CD4-positive, alpha-beta T cell treated with Interleukin-4 for 1 hour (primary cell): ENCODE measurements at places on chromosomes 4 and X.

- no peak for DNase-seq
These were observed 24.7 kb upstream of the CT47A1 start for GRCh38 chrX:121010218-121010617.

DNA sequence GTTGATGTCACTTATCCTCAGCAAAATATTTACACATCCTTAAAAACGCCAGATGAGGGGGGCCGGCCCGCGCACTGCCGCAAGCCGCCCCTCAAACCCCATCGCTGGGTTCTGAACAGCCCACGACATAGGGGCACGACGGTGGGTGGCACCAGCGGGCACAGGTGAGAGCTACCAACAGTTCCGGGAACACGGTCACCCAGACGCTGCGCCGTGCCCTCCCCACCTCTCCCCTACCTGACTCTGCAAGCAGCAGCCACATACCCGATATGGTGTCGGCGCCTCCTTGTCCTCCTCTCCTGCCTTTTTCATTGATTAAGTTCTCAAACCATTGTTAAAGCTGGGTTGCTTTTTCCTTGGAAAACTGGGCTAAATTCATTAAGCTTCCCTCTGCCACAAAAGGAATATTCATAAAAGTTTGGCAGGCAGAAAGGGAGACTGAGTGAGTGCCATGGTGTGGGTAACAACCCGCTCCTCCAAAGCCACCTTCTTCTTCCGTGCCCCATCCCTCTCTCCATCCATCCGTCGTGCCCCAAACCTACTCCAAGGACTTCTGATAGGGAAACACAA lies 1.4 kb downstream of the RAI2 start:
- no peak for DNase-seq

DNA sequence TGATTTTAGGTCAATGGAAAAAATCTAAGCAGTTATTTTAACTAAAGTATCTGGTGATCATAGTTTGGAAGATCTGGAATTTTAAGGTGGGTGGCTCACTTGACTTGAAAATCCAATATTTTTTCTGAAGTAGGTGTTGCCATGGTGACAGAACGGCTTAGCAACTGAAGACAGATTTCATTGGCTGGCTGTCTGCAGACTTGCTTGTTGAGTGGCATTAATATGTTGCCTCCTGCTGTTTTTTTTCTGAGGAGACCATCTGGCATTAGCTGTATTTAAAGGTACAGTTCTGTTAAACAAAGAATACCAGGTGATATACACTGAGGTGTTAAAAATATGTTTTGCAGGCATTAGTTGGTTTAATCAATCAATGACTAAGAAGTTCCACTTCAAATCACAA lies 19.8 kb downstream of the CPE start:
- no peak for DNase-seq

DNA sequence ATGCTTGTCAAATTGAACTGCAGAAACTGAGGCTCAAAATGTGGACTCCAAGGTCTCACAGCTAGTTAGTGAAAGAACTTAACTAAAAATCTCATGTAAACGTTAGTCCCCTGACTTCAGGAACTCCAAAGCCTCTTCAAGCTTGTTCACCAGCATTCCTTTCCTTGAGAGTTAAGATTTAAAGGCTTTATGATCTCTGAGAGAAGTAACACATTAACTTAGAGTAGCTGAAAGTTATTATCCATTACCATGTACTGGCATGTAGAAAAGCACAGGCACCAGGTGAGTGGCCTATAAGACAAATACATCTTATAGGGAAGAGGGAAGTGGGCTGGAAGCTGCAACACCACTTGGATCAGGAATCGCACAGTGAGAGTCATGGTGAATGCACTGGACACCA lies 15.3 kb downstream of the PARM1 start:
- DNase-seq, result no peak

GRCh38 chrX:106954041-106954440 lies 33.8 kb downstream of the CLDN2 start:
- no peak for DNase-seq

GRCh38 chr4:3724319-3725231 lies 41.6 kb upstream of the ADRA2C start:
- DNase-seq, result no peak

DNA sequence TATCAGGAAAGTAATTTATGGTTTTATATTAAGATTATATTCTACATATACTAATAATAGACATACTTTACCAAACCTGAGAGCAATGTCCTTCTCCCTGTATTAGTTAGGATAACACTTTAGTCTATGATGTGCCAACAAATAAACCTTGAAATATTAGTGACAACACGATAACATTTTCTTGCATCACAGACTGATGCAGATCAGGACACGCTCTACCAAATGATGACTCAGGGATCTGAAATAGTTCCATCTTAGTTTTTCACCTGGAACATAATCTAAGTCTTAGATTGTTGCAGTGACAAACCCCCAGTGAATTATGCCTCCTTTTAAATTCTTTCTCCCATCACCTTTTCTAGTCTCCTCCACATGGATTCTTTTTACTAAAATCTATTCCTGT lies 214.2 kb downstream of the CLCN4 start:
- DNase-seq, result no peak
